ENCODE measurements at places on chromosomes 6 and 20. TPM values are rescaled to one million over a fixed set of nuclear protein-coding genes. Genes with fewer than 3 reads are reported as not detected.
A peak's percentile ranks its signal among the peaks of the same experiment; 100 is the strongest.

GRCh38 chr20:1648101-1648500 is 9.5 kb downstream of the SIRPG start:
- no peak for DNase-seq

DNA sequence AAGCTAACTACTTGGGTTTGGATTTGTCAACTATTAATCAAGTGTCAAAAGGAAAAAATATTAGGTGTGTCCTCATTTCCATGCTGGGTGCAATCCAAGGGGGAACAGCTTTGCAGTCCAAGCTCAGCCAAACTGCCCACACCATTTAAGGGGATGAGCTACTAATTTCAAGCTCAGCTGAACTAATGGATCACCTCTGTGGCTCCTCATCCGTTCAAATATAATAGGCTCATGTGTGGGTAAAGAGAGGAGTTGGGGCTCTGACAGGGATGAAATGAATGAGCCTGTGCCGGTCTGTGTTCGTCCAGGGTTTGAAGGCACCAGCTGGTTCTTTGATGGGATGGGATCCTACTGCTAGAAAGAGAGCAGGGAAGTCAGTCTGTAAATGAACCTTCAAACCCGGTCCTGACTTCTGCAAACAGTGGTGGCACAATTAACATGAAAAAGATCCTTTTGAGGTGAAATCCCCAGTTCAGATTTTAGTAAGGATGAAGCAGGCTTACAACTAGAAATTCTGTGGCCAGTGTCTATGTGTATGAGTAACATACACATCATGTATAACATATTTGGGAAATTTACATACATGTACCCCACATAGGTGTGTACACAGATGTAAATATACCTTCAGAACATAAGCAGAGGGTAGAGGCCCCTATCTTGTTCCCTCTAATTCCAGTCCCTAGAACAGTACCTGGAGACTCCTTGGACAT is 41.9 kb downstream of the TTI1 start:
- DNase-seq, result no peak

GRCh38 chr6:17212546-17213371 is 68.4 kb upstream of the RBM24 start:
- DNase-seq, result no peak

DNA sequence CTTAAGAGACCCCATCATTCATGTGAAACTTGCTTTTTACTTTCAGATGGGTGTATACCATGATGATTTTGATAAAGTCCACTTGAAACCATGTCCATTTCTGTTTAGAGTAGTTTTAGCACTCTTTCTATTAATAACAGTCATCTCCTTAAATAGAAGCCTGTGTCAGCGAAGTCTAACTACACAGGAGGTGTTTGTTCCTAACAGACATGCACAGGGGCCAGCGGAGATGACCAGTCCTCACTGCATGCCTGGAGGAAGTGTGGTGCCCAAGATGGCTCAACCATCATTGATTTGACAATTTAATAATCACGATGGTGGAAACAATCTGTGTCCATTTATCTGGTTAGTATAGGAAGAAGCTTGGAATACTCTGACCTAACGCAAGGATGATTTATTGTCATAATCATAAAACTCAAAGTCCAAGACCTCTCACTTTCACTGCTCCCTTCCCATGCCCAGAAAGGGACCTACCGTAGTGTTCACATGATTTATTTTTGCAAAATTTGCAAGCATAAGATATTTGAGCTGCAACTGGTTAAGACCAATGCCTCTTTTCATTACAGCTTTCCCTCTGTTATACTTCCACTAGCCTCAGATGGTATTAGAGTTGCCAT is 31.0 kb upstream of the CLIC5 start:
- no peak for DNase-seq

GRCh38 chr20:21048841-21049273 is 57.3 kb downstream of the LINC00237 start:
- DNase-seq, result peak; percentile 20

GRCh38 chr6:5599127-5599526 is 337.8 kb downstream of the FARS2 start:
- DNase-seq, result no peak

Gene HS3ST5
- total RNA-seq, result not detected

Gene DEFB132
- total RNA-seq, result not detected

GRCh38 chr6:170378502-170378901 is 71.9 kb downstream of the FAM120B start:
- no peak for DNase-seq

- no peak for DNase-seq
Observed at GRCh38 chr20:36454332-36454697, 87.0 kb upstream of the MYL9 start.

- DNase-seq, result no peak
Observed at GRCh38 chr6:97669191-97670031, 386.4 kb upstream of the MMS22L start.

GRCh38 chr6:42689371-42689770 is 33.0 kb downstream of the PRPH2 start:
- no peak for DNase-seq
